Osteocyte (in vitro differentiated cells): ENCODE measurements at places on chromosomes 3 and 15.

DNA sequence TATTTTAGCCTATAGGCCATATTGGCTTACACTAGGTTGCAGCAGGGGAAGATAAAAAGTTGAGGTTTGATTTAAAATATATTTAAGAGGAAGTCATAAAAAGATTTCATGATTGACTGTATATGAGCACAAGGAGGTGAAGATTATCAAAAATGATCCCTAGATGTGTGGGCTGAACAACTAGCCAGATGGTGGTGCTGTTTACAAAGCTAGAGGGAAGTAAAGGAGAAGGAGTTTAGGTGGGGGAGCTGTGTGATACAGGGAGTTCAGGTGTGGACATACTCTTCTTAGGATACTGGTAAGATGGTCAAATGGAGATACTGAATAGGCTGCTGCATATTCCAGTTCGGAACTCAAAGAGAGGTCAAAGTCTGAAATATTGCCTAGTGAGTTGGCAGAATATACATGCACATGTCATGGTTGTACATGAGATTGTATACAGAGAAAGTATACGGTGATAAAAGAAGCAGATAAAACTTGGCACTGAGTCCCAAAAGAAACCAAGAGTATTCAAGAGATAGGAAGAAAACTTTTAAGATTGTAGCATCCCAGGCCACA, 727.8 kb downstream of the NLGN1 start:
- DNase-seq, result no peak

- DNase-seq, result no peak
Measured at GRCh38 chr3:107985496-107985895, 105.3 kb downstream of the CD47 start.

DNA sequence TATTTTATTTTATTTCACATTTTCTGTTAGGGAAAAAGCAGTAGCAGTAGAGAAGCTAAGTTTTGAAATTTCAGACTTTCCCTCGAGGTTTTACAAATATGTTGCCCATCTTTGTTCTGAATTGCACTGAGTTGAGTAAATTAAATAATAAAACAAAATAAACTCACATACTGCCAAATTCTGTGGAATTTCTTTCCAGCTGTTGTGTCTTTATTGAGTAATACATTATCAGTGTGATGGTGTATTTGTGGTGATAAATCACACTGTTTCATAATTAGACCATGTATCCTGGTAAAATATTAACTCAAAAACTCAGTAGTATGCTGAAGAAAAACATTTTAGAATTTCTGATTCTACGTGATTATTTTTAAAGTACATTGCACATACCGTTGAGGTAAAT, 592.1 kb downstream of the SI start:
- no peak for DNase-seq

DNA sequence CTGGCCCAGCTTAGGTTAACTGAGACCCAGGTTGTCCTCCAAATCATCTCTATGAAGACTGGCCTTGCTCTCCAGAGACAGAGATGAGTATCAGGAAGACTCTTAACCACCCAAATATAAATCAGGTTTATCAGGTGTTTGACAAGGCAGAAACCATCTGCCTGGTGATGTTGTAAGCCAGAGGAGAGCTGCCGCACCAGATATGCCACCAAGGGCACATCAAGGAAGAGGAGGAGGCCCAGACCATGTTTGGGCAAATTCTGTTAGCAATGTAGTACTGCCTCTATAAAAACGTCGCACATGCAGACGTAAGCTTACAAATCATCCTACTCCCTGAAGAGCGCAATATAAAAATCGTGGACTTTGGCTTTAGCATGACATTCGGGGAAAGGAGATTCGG, 21.0 kb upstream of the RPL32 start:
- no peak for DNase-seq

GRCh38 chr3:178397836-178398235, 138.4 kb upstream of the KCNMB2 start:
- no peak for DNase-seq

DNA sequence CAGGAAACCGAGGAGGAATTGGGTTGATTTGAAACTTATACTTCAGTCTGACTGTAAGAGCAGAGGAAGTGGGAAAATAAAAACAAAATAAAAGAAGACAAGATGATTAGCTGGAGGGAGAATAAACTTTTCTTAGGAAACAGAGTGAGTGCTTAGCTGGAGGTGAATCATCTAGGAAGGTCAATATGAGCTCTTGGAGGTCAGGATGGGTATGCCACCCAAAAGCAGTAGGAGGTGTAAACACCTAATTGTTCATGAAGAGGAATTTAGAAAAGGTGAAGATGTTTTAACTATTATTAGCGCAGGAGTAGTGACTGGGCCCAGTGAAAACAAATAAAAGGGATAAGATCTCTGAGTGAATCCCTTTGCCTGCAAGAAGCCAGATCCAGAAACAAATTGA, 39.9 kb upstream of the ARL14 start:
- DNase-seq, result no peak

- no peak for DNase-seq
Measured at GRCh38 chr15:81054236-81054635, 53.5 kb downstream of the TLNRD1 start.

DNA sequence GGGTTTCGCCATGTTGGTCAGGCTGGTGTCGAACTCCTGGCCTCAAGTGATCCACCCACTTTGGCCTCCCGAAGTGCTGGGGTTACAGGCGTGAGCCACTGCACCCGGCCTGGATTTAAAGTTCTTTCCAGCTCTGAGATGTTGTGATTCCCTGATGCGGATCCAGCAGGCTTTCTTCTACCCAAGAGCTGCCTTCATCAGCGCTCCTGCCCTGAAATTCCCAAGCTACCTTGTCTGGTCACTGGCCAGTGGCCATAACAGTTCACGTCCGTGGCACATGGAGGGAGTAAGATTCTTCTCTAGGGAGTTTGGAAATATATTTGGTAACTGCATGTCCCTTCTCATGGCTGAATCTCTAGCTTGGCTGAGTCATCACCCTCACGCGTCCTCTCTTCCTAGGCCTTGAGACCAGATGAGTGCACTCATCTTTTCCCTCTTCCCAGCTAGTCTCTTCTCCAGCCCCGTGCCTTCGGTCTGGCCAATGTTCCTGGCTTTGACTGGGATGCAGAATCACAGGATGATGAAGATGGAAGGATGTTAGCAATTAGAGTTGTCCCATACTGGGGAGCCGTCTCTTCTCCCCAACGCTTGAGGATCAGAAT, 29.8 kb upstream of the APOD start:
- DNase-seq, result peak; percentile 42

DNA sequence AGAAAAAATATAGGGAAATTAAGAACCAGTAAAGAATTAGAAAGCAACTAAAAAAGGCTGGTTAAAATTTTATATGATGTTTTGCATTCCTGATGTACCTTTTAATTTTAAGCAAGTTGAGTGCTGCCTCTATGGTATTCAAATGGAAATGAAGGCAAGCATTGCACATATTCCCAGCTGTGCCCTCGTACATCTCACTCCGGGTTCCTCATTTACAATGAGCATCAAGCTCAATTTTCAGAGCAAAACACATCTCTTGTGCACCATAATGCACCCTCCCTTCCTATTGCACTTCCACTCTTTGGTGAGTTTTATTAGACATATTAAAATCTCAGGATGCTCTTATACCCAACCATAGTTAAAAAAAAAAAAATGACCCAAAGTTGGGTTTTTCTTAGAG, 267.9 kb downstream of the CHST2 start:
- no peak for DNase-seq

GRCh38 chr3:14905055-14905657, 42.2 kb upstream of the NR2C2 start:
- no peak for DNase-seq

DNA sequence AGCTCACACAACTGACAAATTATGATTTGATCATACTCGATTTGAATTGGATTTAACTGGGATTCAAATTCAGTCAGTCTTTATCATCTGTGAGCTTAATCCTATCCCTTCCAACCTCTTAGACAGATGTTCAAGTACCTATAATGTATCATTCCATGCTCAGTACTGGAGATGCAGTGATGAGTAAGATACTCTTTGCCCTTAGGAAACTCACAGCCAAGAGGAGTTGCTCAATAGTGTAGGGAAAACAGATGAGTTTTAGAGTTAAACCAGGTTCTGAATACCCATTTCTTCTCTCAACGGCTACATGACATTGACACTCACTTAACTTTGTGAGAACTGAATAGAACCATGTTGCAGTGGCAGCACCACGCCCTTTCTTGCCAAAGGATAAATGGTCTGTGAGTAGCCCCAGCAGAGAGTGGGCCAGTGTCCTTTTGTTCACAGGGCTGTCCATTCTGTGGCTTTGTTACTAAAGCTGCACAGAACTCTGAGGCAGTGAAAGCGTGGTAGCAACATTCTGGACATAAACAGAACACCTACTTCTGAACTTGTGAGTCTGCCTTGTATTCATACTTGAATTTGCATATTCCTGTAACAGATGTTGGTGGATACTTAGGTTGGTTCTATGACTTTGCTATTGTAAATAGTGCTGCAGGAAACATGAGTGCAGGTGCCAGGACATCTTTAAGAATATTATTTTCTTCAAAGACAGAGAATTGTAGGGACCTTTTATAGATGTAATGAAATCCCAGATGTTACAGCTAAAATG, 91.6 kb downstream of the RASA2 start:
- no peak for DNase-seq

GRCh38 chr3:183825456-183826161, at the start of gene MAP6D1:
Gene MAP6D1, minus strand, starts transcription at chr3:183825577. Its CDS starts 30 bp downstream, at chr3:183825547.
- DNase-seq, result peak; percentile 90

DNA sequence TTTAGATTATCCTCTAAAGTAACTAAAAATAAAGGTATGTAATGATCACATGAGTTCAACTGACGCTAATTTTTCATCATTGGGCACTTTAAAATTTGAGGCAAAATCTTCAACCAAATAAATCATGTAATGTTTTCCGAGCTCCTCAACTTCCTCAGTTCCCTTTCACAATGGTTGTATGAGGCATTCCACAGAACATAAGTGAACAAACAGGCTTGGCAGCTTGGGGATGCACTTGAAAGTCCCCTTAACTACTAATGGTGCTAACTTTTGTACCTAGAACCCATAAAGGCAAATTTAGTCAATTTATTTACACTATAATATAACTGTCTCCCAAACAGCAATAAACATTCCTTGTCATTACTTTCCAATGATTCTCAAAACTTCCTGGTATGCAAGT, 1137.9 kb downstream of the ROBO2 start:
- no peak for DNase-seq

- no peak for DNase-seq
Measured at GRCh38 chr3:149245738-149246451, 24.3 kb upstream of the CP start.

DNA sequence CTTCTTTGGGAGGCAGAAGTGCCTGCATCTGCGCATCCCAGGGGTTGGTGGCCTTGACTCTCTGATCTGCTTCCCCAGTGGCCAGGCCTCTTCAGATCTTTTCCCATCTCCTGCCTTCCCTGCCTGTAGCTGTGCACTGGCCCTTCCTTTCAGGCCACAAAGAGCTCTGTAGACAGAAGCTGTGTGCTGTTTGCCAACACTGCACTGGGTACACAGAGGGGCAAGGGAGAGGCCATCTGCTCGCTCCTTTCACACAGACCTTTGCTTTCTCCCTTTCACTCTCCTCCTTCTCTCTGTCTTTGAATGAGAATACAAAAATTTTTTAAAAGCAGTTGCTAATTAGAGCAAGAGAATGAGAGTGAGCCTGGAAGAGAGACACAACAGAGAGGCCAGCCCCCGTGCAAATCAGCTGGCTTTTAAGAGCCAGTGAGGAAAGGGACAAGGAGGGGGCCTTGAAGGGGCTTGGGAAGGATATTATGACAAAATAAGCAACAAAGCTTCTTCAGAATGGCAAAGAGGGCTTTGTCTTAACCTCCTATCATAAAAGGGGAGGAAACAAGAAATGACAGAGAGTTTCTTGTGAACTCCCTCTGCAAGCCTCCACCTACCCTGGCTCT, 170.9 kb downstream of the EPHB1 start:
- no peak for DNase-seq

DNA sequence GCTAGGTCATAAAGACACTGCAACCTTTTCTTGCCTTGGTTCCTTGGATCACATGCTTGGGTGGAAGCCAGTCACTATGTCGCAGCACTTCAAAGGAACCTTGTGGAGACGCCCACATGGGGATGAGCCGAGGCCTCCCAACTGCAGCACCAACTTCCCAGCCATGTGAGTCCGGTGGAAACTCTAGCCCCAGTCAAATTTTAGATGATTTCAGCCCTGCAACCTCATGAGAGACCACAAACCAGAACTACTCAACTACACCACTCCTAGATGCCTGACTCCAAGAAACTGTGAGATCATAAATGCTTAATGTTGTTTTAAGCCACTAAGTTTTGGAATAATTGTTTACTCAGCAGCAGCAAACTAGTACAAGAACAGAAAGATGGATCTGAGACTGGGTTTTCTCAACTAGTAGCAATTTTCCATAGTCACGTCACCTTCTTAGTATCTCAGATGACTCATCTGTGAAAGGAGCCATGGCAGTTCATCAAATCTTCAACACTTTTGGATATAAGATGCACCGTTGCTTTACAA, 86.5 kb downstream of the MB21D2 start:
- DNase-seq, result no peak

GRCh38 chr3:48338635-48339034, 5.2 kb upstream of the SPINK8 start:
- DNase-seq, result no peak
